ENCODE measurements at places on chromosomes 2 and 18.

DNA sequence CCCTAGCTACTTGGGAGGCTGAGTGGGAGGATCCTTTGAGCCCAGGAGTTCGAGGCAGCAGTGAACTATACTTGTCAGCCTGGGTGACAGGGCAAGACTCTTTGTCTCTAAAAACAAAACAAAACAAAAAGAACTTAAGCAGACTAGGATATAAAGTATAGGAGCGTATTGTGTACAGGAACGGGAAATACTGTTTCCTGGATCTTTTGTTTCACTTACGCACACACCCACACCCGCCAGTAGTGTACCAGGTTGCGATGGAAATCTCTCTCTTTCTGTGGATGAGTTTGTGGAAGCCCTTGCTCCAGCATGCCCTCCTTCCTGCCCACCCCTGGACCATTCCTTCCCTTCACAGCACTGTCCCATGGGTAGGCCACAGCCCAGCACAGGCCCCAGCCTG lies 136.3 kb downstream of the RPIA start:
- DNase-seq: no peak

DNA sequence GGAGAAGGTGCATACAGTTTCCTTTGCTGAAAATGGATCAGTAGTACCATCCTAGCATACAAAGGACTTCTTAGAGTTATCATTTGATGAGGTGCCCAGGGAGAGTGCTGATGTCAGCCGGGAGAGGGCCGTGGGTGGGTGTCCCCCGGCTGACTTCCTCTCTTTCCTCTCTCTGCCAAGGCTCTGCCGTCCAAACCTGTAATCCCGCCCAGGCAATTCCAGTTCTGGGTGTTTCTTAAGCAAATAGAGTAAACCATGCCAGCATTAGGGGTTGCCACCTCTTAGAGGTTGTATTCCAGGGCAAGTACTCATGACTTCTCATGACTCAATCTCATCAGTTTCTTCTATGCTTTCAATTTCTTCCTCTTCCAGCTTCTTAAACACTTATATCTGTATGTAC lies 117.2 kb downstream of the GATA6 start:
- DNase-seq: no peak

GRCh38 chr18:66533693-66534092 lies 70.2 kb downstream of the CDH19 start:
- no peak for DNase-seq

DNA sequence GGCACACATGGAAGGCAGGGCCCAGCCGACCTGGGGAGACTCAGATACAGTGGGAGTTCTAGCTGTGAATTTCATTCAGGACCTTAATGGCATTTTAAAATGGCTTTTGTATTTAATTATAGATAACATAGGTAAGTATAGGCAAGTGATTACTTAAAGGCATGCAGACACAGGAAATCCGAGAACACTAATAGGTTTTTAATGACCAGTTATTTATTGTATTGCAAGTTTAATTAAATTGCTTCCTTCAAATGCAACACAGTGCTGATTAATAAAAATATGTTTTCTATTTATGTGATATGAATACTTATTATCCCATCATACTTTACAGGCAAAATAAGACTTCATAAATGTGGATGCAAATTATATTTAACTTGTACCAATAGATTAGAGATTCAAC lies 19.7 kb upstream of the SH3RF3 start:
- no peak for DNase-seq

GRCh38 chr18:36066686-36067054 lies 689 bp downstream of the RPRD1A start:
- no peak for DNase-seq

GRCh38 chr2:32484937-32485336 lies 128.1 kb downstream of the BIRC6 start:
- DNase-seq: no peak

DNA sequence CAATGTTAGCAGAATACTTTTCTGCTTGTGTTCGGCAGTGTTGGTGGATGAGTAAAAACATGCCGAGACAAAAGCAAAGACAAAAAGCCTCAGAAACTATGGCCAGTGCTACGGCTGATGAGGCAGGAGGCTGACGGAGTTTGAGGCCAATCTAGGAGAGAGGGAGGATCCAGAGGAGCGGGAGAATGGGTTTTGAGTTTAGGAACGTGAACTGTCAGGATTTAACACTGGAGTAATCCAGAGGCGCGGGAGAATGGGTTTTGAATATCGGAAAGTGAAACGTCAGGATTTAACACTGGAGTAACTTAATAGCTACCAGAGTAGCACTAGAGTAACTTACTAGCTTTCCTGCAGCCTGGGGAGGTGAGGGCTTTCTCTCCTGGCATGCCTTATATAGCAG lies 37.4 kb downstream of the LYPD6B start:
- DNase-seq: no peak

GRCh38 chr18:51029378-51029693 lies 677 bp upstream of the SMAD4 start:
- no peak for DNase-seq

GRCh38 chr2:64767670-64768468 lies 114.2 kb upstream of the SERTAD2 start:
- no peak for DNase-seq

DNA sequence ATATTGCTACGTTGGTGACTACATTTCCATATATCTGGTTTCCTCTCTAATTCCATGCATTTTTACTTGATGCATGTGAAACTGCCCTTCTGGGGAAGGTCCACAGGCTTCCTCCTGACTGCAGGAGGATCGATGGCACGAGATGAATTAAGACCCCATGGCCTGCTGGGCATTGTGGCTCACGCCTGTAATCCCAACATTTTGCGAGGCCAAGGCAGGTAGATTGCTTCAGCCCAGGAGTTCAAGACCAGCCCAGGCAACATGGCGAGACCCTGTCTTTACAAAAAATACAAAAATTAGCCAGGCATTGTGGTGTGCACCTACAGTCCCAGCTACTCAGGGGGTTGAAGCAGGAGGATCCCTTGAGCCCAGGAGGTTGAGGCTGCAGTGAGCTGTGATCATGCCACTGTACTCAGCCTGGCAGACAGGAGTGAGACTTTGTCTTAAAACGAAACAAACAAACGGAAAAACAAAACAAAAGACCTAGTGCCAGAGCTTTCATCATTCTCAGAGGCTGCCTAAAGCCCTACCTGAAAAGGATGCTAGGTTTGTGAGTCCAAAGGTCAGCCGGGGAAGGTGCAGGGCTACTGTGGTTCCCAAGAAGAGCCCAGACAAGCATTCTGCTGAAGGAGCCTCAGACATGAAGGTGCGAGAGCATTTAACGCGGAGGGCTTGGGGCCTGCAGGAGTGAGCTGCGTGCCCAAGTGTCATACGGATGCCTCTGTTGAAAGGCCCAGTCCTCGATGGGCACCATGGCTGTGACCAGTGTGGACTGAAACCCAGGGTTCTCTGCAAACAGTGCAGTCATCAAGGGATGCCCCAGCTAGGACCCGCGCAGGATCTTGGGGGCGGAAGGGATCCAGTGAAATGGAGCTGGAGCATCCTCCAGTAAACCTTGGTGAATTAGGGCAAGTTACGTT lies 21.6 kb downstream of the GPR55 start:
- no peak for DNase-seq

- no peak for DNase-seq
Observed at GRCh38 chr2:12498286-12498685, 218.4 kb upstream of the TRIB2 start.

DNA sequence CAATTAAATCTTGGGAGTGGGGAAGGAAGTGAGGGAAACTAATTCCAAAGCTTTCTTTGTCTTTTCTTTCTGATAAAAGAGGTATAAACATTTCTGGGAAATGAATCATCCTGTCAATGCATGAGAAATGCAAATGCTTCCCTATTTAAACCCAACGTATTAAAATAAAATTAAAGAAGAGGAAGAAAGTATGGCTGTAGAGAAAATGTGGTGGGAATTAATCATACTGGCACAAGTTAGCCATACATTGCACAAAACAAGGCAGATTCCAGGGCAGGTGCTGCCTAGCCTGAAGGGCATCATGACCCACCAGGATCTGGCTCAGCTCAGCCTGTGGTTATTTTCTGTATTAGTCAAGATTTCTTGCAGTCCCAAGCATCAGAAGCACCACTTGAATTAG lies 338.0 kb downstream of the NYAP2 start:
- DNase-seq: no peak

DNA sequence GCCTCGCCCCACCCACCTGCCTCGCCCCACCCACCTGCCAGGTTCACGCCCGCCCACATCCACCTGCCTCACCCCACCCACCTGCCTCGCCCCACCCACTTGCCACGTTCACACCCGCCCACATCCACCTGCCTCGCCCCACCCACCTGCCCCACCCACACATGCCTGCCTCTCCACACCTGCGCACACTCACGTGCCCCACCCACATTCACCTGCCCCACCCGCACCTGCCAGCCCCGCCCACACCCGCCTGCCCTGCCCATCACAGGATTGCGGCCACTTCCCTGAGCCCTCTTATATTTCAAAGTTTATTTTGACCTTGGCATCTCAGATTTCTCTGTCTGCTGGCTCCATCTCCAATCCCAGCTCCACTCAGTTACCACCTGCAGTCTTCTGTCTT lies 217.5 kb upstream of the SOX11 start:
- DNase-seq: no peak

GRCh38 chr2:42044939-42045338 lies 2.9 kb upstream of the PKDCC start:
- no peak for DNase-seq

DNA sequence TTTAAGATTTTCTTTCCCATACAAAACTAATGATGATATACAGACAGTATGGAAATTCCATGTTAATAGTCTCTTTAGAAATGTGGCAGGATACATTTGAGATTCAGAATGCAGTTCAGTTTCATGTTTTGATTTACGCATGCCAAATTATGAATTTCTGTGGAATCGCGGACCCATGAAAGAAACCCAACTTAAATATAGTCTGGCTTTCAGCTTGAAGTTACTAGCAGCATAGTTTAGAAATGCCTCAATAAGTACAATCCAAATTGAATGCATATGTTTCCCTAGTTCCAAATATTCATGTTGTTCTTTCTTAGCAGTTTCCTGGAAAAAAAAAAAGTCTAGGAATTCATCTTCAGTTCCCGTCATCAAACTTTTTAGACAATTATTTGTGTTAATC lies 164.1 kb upstream of the RASGRP3 start:
- DNase-seq: no peak

GRCh38 chr2:47266939-47267710 lies 112.0 kb upstream of the STPG4 start:
- no peak for DNase-seq

DNA sequence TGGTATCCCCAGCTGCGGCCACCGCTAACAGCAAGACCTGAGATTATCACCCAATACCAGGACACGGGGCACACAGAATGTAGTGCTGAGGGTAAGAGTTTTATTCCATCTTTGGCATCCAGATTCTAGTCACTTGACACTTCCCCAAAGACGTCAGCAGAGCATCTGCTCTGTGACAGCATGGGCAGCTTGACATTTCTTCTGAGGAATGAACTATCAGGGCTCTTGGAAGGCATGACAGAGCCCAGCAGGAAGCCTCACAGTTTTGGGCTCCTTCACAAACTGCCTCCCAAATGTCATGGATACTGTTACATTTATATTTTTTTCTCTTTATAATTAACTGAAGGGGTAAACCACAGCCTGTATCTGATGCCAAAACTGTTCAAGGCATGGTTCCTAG lies 1010.7 kb downstream of the TDRD15 start:
- DNase-seq: no peak

GRCh38 chr2:145287736-145288135 lies 767.8 kb upstream of the ZEB2 start:
- no peak for DNase-seq

GRCh38 chr18:57073501-57074187 lies 73.2 kb upstream of the BOD1L2 start:
- no peak for DNase-seq

GRCh38 chr2:239255628-239256349 lies 145.0 kb downstream of the HDAC4 start:
- DNase-seq: no peak

DNA sequence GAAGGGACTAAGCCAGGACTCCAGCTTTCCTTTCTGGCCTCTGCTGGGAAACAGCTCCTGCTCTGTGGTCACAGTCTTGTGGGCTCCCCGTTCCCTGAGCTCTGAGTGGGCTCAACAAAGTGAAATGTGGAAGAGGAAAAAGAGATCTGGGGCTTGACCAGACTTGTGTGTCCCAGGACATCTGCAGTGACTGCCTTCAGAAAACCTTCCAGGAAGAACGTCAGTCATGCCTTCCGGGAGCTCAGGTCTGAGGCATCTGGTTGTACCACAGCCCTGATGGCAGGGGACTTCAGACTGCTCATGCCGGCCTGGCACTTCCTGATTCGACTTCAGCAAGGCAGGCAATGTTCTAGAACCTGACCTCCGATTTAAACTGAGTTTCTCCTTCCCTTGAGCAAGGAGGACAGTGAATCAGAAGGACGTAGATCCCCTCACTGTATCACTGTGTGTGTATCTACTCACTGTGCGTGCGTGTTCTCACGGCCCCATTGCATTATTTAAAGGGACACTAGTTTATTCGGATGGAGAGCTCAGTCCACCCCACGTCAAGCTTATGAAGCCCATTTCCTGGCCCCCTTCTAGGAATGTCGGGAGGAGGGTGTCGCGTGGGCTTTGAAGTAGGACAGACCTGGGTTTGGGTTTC lies 548 bp upstream of the FBLN7 start:
- no peak for DNase-seq

GRCh38 chr2:25341753-25342371 lies at the start of gene DNMT3A:
Gene DNMT3A (minus strand): TSS chr2:25341925. CDS start chr2:25313984, 27,941 bp downstream.
- DNase-seq: no peak

DNA sequence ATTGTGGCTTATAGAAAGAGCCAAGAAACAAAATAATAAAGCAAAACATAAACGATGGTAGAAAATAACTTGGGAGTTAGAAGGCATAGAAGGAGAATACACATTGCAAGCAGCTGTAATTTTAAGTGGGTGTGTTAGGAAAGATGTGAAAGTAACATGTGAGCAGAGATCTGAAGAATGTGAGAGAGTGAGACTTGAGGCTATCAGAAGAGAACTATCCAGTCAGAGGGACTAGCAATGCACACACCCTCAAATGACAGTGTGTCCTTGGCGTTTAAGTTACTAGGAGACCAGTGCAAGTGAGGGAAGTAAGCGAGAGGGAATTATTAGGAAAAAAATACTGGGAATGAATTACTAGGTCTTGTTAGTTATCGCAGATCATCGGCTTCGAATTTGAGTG lies 304.9 kb downstream of the DSEL start:
- no peak for DNase-seq

- DNase-seq: no peak
Observed at GRCh38 chr2:234879671-234880455, 72.0 kb upstream of the SH3BP4 start.

DNA sequence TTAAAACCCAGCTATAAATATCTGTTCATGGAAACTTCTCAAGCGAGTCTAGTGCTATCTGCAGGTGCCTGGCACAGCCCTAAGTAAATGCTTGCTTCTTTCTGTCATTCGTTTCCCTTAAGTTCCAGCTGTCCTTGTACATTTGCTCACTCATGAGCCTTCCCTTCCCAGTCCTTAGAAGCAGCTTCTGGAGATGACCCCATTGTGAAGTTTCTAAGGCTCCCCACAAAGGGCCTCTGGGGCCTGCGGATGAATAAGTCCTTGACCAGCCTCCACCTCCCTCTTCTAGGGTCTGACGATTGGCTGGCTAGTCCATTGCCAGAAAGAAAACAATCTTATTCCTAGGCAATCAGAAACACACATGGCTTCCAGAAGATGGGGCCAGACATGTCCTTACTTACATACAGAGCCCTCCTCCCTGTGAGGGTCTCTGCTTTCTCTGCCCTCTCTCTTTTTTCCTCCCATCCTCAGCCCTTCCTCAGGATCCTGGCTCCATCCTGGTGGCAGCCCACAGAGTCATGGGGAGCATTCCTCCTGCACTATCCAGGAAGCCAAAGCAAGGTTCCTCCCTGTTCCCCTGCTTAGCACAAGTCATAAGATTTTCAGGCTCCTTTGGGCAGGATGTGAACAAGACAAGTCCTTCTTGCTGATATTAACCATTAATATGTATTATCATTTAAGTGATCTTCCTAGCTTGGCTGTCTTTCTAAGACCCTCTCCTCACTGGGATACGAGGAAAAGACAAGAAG lies 87.3 kb downstream of the TNFRSF11A start:
- no peak for DNase-seq

Data from cortex of kidney (tissue), 1 donor.